ENCODE measurements at places on chromosomes 5 and 9. TPM values are rescaled to one million over a fixed set of nuclear protein-coding genes. Genes with fewer than 3 reads are reported as not detected.

DIPK1B gene
- total RNA-seq = 35.2 TPM

DMRT3 gene
- not detected for total RNA-seq

IGFBPL1 gene
- 0.31 TPM for total RNA-seq

MIGA2 gene
- total RNA-seq = 31.8 TPM

SCGB3A2 gene
- not detected for total RNA-seq

FCHSD1 gene
- 6.1 TPM for total RNA-seq

SGCD gene
- 93.4 TPM for total RNA-seq

ARAP3 gene
- total RNA-seq = 18.7 TPM

PIP5KL1 gene
- 0.50 TPM for total RNA-seq

ADAMTSL2 gene
- total RNA-seq = 13.9 TPM

CARD6 gene
- total RNA-seq = 10.8 TPM

GDNF gene
- total RNA-seq = 0.26 TPM

TRIP13 gene
- total RNA-seq = 0.88 TPM

SLC27A6 gene
- 37.4 TPM for total RNA-seq

C6 gene
- 175 TPM for total RNA-seq

SPATA9 gene
- total RNA-seq = 0.21 TPM

SCAMP1 gene
- 32.8 TPM for total RNA-seq

GHR gene
- total RNA-seq = 22.4 TPM

KCNMB1 gene
- 2.2 TPM for total RNA-seq

PCDHA7 gene
- total RNA-seq = not detected

ADGRD2 gene
- total RNA-seq = not detected

ZDHHC11 gene
- 36.7 TPM for total RNA-seq

SV2C gene
- not detected for total RNA-seq

ZNF367 gene
- total RNA-seq = 3.1 TPM

RASGEF1C gene
- 0.65 TPM for total RNA-seq

GDA gene
- 0.29 TPM for total RNA-seq

GFPT2 gene
- 44.5 TPM for total RNA-seq

ZBTB34 gene
- 5.6 TPM for total RNA-seq

PCDHGA8 gene
- total RNA-seq = 2.9 TPM

SARDH gene
- total RNA-seq = 0.88 TPM

ADAMTS16 gene
- not detected for total RNA-seq

MARCHF3 gene
- 23.8 TPM for total RNA-seq

EEIG1 gene
- 24.9 TPM for total RNA-seq

GARIN3 gene
- not detected for total RNA-seq

IL13 gene
- total RNA-seq = not detected

ZNF618 gene
- 4.0 TPM for total RNA-seq

PHF24 gene
- total RNA-seq = 0.32 TPM

MLANA gene
- total RNA-seq = not detected

CCDC171 gene
- 1.8 TPM for total RNA-seq

TMEM171 gene
- not detected for total RNA-seq

MCCC2 gene
- 54.8 TPM for total RNA-seq

PCDHA12 gene
- 0.34 TPM for total RNA-seq

CCDC183 gene
- 1.6 TPM for total RNA-seq

TEX48 gene
- not detected for total RNA-seq

LMBRD2 gene
- total RNA-seq = 12.5 TPM

IL3 gene
- total RNA-seq = not detected

FOXD4L6 gene
- 0.15 TPM for total RNA-seq

GPR151 gene
- total RNA-seq = not detected

Measured in left cardiac atrium (tissue), 4 donors.